ENCODE measurements at places on chromosomes 11 and 22. TPM values are rescaled to one million over a fixed set of nuclear protein-coding genes. Genes with fewer than 3 reads are reported as not detected.

CHRM4 gene
- total RNA-seq: 3.1 TPM

NUP98 gene
- total RNA-seq: 244 TPM

DNA sequence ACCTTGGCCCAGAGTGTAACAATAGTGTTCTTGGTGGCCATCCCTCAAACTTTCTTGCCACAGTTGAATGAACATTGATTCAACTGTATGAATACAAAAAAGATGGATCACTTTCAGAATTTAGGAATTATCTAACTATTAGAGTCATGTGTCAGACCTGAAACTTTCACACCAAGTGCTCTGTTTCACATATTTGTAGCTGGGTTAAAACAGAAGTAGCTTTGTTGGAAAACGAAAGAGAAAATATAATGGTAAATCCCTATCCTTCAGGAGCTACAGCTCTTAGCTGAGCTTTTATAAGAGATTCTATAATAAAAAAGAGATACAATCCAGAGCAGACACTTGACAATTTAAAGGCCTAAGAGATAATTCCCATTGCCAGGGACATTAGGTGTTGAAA lies 719.3 kb downstream of the JRKL start:
- DNase-seq: no peak

- DNase-seq: no peak
Observed at GRCh38 chr11:134819041-134819440, 407.0 kb upstream of the B3GAT1 start.

DNA sequence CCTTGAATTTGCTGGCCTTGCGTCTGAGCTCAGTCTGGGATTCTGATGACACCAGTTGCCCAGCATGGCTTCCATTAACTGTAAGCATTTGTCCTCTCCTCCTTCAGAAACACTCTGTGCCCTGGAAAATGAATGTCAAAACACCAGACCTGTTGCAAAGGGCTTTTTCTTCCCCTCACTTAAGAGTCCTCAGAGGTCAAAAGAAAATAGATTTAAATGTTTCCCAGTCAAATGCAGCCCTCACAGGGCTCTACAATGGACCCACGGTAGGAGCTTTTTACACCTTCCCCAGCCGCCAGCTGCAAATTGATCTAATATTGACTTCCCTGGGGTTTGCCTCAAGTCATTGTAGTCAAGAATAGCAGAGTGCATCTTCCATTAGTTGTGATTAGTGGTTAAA lies 332.2 kb downstream of the INSC start:
- DNase-seq: no peak
